NCI-H2171 (cell line): ENCODE measurements at places on chromosomes 16 and 17.
A peak's percentile ranks its signal among the peaks of the same experiment; 100 is the strongest.

DNA sequence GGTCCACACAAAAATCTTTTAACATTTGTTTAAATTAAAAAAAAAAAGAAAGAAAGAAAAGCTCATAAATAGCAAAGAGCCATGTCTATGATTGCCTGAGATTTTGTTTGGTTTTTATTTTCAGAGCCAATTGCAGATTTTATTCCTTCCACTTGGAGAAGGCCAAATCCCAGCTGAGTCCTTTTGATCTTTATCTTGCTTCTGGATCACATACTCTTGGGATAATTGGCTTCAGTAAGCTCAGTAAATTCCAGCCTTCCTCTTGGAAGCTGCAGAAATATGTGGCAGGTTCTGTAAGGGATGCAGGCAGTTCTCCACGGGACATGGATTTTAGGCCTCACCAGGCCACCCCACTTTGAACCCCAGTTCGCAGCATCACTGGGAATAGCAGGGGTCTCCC, 63.3 kb upstream of the TMC5 start:
- no peak for DNase-seq

DNA sequence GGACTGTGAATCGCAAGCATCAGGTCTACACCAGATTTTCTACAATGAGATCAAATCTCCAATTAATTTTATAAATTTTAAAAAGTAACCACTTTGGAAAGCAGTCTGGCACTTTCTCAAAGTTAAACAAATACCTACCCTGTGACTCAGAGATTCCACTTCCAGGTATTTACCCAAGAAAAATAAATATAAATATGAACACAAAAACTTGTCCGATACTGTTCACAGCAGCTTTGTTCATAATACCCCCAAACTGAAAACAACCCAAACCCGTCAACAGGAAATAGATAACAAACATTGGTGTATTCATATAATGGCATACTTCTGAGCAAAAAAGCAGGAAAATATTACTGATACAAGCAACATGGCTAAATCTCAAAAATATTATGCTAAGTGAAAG, 12.1 kb downstream of the ZDHHC7 start:
- no peak for DNase-seq

GRCh38 chr17:34356194-34356593, at the start of gene CCL13:
Gene CCL13, plus strand, starts transcription at chr17:34356480. Its CDS starts 47 bp downstream, at chr17:34356527.
- no peak for DNase-seq

DNA sequence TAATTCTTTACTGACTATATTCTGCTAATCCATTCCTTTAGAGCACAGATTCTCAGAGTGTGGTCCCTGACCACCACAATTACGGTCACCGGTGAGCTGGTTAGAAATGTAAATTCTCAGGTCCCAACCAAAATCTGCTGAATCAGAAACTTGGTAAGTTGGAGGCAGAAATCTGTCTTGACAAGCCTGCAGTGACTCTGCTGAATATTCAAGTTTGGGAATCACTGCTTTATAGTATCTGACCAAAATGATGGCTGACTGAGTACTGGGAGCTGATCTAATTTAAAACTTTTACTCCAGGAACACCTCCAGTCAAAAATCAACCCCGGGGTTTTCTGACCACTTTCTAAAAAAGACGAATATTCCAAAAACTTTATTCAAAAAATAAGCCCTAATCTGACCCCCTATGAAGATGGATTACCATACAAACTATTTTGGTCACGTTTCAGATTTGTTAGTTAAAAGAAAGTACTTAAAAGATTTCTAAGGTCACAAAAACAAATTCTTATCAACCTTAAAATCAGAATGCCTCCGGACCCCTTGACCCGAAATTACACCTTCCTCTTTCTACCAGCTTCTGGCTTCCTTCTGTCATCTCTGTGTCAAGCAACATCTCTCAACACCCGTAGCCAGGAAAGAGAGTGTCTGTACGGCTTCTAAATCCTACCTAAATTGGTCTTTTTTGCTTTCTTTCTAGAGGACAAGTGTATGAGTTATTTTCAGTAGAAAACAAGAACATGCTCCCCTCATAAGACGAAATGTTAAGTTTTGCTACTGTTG, 38.6 kb downstream of the CREBBP start:
- no peak for DNase-seq

GRCh38 chr17:71329310-71330098, 791.3 kb upstream of the SOX9 start:
- no peak for DNase-seq

GRCh38 chr17:44565866-44566443, 8.7 kb downstream of the FZD2 start:
- DNase-seq = no peak

GRCh38 chr17:32861981-32862380, 14.9 kb downstream of the MYO1D start:
- no peak for DNase-seq

- no peak for DNase-seq
Measured at GRCh38 chr16:65876624-65877023, 489.9 kb upstream of the CDH5 start.

DNA sequence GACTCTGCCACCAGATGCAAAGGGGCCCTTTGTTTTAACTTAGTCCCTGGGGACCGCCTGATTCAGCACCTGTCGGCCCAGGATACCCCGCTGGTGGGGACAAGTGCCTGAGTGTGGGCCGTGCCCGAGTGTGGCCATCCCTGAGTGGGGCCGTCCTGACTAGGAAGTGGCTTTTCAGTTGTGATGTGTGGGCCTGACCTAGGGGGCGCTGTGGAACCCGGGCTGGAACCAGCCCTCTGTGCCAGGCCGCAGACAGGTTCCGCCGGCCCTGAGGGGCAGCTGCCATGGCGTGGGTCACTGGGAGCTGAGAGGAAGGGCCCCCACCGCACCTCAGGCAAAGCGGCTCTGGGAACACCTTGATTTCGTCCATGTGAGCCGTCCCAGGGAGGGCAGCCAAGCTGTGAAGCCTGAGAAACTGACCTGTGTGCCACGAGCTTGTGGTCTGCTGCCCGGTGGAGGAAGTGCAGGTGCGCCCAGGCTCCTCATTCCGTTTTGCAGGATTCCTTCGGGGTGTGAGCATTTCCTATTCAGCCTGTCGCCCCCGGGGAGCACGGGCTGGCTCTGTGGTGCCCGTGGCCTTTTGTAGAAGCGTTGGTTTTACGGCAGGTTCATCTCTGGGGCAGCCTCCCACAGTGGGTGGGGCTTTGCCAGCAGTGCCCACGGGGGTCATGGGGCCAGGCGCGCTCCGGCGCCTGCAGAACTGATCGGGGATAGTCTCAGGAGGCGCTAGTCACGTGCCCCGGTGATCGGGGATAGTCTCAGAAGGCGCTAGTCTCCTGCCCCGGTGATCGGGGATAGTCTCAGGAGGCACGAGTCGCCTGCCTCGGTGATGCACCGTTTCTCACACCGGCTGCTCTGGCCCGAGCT, 5.3 kb downstream of the RPL13 start:
- DNase-seq = peak; percentile 39

DNA sequence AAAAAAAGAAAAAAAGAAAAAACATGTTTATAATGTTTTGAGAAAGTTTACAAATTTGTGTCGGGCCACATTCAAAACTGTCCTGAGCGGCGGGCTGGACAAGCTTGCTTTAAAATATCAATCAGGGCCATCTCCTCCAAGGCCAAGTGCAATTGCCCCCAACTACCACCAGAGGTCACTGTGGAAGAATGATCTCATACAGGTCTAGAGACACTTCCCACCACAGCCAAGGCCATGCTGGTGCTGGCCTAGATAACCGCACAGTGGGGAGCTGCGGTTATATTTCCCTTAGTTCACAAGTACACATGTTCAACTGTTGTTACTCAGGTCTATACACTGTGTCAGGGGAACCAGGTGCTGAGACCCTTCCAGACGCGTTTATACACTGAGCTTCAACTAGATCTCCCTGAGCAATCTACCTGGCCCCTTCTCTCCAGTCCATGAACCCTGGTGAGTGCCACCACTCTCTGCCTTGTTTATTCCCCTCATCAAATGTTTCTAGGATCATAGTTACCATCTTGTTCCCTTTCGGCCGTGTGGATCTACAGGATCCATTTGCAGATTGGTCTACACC, 83.8 kb upstream of the CCL2 start:
- peak; percentile 30 for DNase-seq
